Right renal cortex interstitium (tissue), 3 donors: ENCODE measurements at places on chromosomes 5 and 9. TPM values are rescaled to one million over a fixed set of nuclear protein-coding genes. Genes with fewer than 3 reads are reported as not detected.

AJM1 gene
- 0.54 TPM for polyA plus RNA-seq

DNA sequence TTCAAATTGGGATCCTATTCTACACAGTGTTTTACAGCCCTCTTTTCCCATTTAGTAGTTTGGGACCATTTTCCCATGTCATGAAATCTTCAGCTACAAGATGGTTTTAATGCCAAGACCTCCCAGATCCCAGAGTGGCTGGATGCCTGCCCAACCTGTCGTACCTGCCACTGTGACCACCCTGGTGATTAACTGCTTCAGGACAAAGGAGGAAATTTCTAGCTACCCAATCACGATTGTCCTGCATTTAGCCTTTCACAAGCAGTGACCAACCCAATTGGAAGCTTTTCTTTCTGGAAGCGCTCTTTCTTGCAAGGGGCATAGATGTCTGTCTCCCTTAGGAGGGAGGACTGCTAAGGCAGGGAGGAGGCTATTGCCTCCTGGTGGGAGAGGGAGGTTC, 13.8 kb downstream of the IL9 start:
- no peak for DNase-seq

STK32A gene
- polyA plus RNA-seq = 14.3 TPM

DNA sequence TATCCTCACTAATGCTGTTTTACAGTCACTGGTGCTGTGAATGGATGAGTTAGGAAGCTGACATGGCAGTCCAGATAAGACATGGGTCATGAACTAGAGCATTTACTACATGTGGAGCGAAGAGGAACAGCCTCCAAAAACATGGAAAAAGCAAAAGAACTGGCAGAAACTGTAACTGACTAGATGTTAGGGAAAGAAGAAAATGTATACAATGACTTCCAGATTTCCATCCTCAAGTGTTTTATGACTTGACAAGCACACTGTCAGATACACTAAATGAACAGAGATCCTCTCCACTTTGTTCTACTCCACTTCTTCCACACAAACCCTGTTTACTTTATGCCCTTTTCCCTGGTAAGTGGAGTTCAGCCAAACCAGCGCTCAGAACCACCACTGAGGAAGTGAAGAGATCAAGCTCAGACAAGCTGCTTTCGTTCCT, 11.5 kb downstream of the HMGCS1 start:
- DNase-seq = no peak

- no peak for DNase-seq
Measured at GRCh38 chr9:79988126-79988525, 416.4 kb downstream of the TLE4 start.

INSL4 gene
- not detected for polyA plus RNA-seq

CAMK2A gene
- 4.4 TPM for polyA plus RNA-seq

DNA sequence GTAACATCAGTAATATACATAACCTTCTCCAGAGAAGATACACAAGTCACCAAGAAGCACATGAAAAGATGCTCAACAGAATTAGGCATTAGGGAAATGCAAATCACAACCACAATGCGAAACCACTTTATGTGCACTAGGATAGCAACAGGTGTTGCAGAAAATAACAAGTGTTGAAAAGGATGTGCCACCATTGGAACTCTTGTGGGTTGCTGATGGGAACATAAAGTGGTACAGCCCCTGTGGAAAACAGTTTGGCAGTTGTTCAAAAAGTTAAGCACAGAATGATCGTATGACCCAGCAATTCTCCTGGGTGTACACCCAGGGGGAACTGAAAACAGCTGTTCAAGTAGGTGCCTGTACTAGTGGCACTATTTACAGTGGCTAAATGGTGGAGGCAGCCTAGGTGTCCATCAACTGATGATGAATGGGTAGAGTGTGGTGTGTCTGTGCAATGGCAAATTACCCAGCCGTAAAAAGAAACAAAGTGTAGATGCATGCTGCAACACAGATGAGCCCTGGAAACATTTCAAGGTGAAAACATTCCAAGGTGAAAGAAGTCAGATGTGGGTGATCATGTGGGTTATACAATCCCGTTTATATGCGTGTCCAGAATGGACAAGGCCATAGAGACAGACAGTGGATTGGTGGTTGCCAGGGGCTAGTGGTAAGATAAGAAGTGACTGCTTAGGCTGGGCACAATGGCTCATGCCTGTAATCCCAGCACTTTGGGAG, 27.2 kb downstream of the CCDC69 start:
- DNase-seq = no peak

DNA sequence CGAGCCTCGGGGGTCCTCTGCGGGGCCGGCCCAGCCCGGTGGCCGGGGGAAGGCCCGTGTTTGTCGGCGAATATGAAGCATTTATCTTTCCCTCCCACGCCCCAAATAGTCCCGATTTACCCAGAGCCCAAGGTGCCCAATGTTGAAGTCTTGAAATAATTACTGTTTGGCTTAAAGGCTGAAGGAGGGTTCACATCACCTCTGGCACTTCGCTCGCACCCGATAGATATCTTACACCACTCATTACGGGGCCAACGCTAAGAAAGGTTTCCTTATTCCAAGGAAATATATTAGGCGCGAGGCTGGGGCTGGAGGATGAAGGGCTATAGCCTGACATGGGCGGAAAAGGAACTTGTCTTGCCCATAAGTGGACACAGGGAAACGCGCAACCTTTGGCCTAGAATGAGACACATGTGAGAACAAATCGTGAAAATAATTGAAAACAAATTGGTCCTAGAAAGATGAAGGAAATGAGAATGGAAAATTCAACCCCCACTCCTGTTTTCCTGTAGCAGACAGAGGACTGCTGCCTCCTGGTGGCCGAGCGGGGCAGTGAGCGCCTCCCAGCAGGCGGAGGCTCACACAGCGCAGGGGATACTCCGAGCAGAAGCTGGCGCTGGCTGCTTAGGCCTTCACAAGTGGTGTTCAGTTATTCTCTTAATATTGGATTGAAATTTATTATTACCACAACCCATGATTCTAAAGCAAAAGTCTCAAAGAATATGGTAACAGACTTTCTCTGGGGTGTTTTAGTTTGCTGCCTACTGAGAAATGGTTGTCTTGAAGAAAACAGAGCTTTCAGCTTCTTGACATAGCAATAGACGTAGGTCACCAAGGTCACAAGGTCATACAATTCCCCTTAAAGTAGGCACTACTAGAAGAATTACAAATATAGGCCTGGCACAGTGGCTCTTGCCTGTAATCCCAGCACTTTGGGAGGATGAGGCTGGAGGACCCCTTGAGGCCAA, 7.9 kb downstream of the CCL21 start:
- peak; percentile 69 for DNase-seq

DOCK2 gene
- polyA plus RNA-seq = 2.7 TPM

DNA sequence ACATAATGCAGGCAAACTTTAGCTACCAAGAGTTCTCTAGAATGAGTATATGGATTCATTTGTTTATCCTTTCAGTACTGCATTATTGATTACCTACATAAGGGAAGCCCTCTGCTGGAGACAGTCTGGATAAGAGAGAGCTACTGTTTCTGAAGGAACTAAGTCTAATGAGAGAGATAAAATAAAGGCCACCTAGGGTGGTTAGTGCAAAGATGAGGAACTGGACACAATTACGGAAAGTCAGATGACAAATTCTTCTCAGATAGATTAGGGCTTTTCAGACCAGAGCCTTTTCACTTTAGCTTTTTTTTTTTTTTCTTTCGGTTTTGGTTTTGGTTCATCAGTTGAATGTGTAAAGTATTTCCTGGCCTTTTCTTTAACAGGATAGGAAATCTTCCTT, 31.3 kb downstream of the ISOC1 start:
- no peak for DNase-seq

DNA sequence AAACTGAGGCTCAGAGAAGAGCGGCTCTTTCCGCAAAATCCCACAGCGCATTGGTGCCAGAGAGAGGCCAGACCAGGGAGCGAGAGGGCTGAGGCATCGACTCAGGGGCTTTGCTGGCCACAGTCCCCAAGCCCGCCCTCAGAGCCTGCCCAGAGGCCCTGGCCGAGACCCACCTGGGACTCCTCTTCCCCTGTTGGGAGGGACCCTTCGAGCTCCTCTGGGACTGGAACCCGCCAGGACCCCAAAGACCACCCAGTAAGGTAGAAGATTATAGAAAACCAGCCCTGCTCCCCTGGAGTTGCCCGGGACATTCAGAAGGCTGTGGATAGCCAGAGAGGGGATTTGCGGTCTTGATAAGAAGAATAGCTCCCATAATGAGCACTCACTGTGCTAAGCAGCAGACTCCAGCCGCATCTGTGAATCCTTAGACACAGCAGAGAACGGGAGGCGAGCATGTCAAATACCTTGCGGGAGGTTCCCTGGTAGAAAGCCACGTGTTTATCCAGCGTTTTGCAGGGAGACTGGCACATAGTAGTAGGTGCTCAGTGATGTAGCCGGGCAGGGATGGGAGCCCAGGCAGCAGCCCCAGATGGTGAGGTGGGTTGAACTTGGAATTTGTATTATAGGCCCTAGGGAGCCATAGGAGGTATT, 651 bp upstream of the AK1 start:
- no peak for DNase-seq

DNA sequence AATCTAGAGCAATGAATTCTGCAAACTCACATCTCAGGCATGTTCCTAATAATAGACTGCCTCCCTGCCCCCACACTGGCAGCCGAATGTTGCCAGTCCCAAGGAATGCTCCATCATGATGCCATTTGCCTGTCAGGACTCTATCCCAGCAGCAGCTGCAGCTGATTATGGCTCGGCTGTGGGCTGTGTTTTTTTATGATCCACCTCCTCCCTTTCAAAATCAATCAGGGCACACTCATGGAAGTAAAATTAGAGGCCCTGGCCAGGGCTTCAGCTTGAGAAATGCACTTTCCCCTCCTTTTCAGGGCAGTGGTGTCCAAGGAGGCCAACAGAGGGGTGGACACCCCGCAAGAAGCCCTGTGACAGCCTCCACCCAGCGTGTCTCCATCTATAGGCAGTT, 176.7 kb upstream of the S1PR3 start:
- no peak for DNase-seq

GRCh38 chr5:119322948-119323537, 32.8 kb upstream of the TNFAIP8 start:
- no peak for DNase-seq

DNA sequence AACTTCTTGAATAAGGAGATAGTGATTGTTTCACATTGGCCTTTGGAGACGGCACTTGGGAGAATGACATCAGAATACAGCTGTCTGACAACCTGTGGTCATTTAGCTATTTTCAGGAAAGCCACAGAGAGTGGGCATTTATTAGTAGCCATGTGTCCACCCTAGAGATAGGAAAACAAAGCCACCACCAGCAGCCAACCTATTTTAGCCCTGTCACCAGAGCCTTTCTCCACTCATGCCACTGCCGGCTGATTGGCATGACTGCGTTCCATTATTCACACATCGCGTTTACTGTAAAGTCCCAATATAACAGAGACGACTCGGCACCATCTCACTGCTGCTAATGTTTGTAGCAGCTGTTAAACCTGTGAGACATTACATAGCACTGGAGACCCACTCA, 330.1 kb downstream of the NDUFS4 start:
- DNase-seq = no peak

DNA sequence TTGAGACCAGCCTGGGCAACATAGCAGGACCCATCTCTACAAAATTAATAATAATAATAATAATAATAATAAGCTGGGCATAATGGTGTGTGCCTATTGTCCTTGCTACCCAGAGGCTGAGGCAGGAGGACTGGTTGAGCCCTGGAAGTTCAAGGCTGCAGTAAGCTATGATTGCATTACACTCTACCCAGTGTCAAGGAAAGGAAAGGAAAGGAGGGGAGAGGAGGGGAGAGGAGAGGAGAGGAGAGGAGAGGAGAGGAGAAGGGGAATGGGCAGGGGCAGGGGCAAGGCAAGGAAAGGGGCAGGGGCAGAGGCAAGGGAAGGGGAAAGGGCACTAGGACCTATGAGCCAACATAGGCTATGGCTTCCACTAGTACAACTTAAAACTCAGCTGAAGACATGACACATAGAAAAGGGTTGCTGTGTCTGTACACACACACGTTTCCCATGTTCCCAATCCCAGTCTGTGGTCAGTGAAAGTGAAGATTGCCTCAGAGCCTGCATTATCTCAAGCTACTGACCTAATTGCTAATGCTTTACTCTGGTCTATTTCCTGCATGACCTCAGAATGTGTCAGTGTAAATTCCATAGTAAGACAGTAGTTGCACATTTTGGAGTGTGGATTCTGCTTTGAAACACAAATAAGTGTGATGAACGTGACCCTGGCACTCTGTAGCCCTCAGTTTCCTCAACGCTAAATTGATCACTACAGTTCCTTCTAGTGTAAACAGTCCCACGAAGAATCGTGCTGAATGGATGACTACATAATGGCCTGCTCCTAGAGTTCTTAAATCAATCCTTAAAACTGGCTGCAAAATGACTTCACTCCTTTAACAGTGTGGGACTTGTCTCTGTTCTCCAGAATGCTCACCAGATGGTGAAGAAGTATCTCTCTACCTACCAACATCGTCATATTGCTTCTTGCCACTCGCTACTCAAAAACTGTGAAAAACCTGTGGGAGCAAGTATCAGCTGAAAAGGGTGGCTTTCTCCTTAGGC, 497.0 kb downstream of the RAB3C start:
- DNase-seq = no peak

PPP1R26 gene
- polyA plus RNA-seq = 28.3 TPM

ZNF483 gene
- 2.3 TPM for polyA plus RNA-seq

DNA sequence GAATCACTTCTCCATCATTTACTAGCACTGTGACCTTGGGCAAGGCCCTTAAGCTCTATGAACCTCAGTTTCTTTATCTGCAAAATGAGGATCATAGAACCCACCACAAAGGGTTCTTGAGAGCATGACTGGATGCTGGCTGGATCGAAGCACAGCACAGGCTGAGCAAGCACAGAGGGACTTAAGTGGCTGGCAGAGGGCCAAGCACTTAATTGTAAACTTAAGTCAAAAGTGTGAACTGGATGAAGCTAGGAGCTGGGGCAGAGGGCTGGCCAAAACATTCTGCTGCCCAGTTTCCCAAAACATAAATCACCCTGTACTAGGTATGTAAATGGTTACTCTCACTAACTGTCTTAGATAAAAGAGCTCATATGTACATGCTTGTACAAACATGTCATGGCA, 112.3 kb upstream of the WWC1 start:
- no peak for DNase-seq

NR2F1-AS1 gene
- polyA plus RNA-seq = 50.0 TPM

DNA sequence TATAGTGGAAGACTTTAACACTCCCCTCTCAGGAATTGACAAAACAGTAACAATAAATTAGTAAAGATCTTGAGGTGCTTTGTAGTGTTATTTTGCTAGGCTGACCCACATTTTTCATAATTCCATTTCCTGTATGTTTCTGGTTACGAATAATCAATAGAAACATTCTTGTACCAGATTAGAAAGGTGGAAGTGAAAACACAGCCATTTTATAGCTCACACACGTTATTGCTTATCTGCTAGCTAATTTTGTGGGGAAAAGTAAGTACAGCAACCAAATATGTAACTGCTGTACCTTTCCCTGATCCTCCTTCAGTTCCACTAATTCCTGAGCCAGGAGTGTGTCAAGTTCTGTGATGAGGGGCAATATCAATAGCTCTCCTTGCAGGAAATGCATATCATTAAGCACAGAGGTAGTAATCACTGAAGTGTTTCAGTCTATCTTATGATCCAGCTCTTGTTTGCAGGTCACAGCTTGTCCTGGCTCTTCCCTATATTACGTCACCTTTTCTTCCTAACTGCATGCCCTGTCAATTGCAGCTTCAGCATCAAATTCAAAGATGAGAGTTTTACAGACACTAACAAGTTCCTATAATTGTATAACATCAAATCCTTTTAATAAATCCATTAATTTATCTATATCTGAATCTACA, 59.4 kb downstream of the MINAR2 start:
- DNase-seq = no peak
